Gastrocnemius medialis (tissue), 4 donors: ENCODE measurements at places on chromosomes 16 and 17. TPM values are rescaled to one million over a fixed set of nuclear protein-coding genes. Genes with fewer than 3 reads are reported as not detected.

DNA sequence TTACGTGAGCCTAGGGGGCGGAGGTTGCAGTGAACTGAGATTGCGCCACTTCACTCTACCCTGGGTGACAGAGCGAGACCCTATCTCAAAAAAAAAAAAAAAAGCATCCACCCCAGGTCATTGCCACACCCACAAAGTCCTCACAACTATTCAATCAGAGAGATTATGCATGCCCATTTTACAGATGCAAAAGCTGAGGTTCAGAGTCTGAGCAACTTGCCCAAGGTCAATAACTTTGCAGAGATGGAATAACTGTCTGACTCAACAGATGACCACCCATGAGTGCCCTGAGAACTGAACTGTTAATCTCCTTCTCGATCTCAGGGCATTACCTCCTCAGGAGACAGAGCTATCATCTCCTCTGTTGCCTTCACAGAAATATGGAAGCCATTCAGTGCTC lies 5.5 kb upstream of the TMEM114 start:
- no peaks in the 10 kb centered on the region for H3K36me3 ChIP-seq
- no peak overlapping the region for H3K27ac ChIP-seq
- H3K4me1 ChIP-seq, result no peaks in the 10 kb centered on the region
- H3K4me3 ChIP-seq, result no peak overlapping the region
- no peak for DNase-seq

DNA sequence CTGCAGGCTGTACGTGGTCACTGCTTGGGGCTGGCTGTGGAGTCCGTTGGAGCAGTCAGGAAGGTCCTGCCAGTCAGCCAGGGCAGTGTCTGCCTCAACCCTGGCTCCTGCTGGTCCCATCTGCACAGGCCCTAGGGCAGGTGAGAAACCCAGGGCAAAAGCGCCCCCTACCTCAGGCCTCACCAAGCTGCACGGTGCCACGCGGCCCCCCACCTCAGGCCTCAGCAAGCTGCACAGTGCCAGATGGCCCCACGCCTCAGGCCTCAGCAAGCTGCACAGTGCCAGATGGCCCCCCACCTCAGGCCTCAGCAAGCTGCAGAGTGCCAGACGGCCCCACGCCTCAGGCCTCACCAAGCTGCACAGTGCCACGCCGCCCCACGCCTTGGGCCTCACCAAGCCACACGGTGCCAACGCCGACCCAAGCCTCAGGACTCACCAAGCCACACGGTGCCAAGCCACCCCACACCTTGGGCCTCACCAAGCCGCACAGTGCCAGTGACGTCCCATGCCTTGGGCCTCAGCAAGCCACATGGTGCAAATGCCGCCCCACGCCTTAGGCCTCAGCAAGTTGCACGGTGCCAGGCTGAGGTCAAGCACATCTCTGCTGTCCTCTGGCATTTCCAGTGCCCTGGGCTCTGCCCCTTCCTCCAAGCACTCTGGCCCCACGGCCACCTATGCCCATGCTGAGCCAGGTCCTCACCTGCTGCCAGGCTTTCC lies 5.5 kb downstream of the TMEM204 start:
- no peaks in the 10 kb centered on the region for H3K27me3 ChIP-seq
- H3K4me1 ChIP-seq, result peaks cover 14% of the 10 kb centered on the region
- peak overlapping the region; percentile 74 for H3K4me3 ChIP-seq
- no peak for DNase-seq
- H3K27ac ChIP-seq, result no peak overlapping the region

The PPP1R27 gene
- 245 TPM for total RNA-seq

The CCL1 gene
- total RNA-seq, result not detected

The KRT20 gene
- total RNA-seq, result not detected

GRCh38 chr17:8611137-8611536 lies 19.4 kb downstream of the MYH10 start:
- H3K4me3 ChIP-seq, result peak overlapping the region; percentile 26
- peak overlapping the region; percentile 64 for H3K27ac ChIP-seq
- no peaks in the 10 kb centered on the region for H3K36me3 ChIP-seq
- no peaks in the 10 kb centered on the region for H3K27me3 ChIP-seq
- peaks cover 14% of the 10 kb centered on the region for H3K4me1 ChIP-seq
- DNase-seq, result no peak

- no peaks in the 10 kb centered on the region for H3K27me3 ChIP-seq
- DNase-seq, result no peak
- H3K4me1 ChIP-seq, result peaks cover 31% of the 10 kb centered on the region
- H3K27ac ChIP-seq, result peak overlapping the region; percentile 40
These were observed 23.2 kb downstream of the LSM12 start for GRCh38 chr17:44043272-44043696.

DNA sequence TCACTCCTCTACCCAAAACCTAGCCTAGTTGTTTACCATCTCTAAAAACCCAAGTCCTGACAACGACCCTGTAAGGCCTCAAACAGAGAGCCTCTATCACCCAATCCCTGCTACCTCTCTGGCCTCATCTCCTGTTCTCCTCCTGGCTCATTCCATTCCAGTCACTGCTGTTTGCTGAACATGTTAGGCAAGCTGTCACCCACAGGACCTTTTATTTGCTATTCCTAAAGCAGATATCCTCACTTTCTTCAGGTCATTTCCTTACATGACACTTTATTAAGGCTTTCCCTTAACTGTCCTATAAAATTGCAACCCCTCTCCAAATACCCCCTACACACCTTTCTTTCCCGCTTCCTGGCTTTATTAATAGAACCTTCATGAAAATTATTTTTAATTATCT lies 85.1 kb downstream of the KANSL1 start:
- DNase-seq, result no peak
- H3K4me3 ChIP-seq, result no peak overlapping the region

The BCL6B gene
- total RNA-seq, result 3.9 TPM
